ENCODE measurements at places on chromosomes 12 and 14. TPM values are rescaled to one million over a fixed set of nuclear protein-coding genes. Genes with fewer than 3 reads are reported as not detected.

Gene RALGAPA1
- total RNA-seq: 56.2 TPM

Gene LGR5
- not detected for total RNA-seq

Gene NTS
- not detected for total RNA-seq

Gene TMEM120B
- total RNA-seq: 13.6 TPM

Gene GPRC5D
- not detected for total RNA-seq

Gene ABCC9
- total RNA-seq: 0.34 TPM

Gene TAS2R8
- not detected for total RNA-seq

Gene PLCZ1
- not detected for total RNA-seq

Gene UTP20
- 26.0 TPM for total RNA-seq

Gene GZMB
- not detected for total RNA-seq

Gene KRT71
- total RNA-seq: not detected

Gene PDE3A
- not detected for total RNA-seq

Gene KDM5A
- total RNA-seq: 47.8 TPM

Gene VRTN
- total RNA-seq: not detected

Gene NRXN3
- total RNA-seq: under 0.01 TPM

Gene FAR2
- total RNA-seq: 0.64 TPM

Gene KCNJ8
- not detected for total RNA-seq

Gene TBC1D30
- total RNA-seq: 1.9 TPM

Gene RAPGEF3
- 2.0 TPM for total RNA-seq

Gene MSI1
- total RNA-seq: not detected

Gene SIX4
- 7.9 TPM for total RNA-seq

Gene LMNTD1
- 0.14 TPM for total RNA-seq

Gene SERPINA5
- total RNA-seq: not detected

Gene AVPR1A
- not detected for total RNA-seq

Gene RD3L
- total RNA-seq: not detected

Gene DDX55
- 22.6 TPM for total RNA-seq

Gene CPNE6
- total RNA-seq: not detected

Data from nasal cavity respiratory epithelium epithelial cell of viscerocranial mucosa (primary cell).